ENCODE measurements at places on chromosomes 1 and 21.

DNA sequence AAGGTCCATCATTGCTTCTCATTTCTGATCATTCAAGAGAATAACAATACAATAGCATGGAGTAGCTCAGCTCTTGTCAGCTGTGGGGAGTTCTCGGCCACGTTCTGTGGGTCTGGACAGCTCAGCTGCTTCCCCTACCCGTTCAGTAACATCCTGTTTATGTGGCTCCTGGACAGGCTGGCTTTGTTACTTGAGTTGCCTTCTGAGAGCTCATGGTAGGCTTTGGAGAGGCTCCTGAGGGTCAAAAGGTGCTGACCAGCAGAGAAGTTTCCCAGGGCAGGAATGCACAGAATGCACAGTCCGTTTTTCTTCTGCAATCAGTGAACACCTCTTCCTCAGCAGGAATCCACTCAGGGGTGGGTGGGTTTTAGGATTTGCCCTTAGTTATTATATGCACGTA lies 36.0 kb downstream of the KAZN start:
- no peak for DNase-seq

DNA sequence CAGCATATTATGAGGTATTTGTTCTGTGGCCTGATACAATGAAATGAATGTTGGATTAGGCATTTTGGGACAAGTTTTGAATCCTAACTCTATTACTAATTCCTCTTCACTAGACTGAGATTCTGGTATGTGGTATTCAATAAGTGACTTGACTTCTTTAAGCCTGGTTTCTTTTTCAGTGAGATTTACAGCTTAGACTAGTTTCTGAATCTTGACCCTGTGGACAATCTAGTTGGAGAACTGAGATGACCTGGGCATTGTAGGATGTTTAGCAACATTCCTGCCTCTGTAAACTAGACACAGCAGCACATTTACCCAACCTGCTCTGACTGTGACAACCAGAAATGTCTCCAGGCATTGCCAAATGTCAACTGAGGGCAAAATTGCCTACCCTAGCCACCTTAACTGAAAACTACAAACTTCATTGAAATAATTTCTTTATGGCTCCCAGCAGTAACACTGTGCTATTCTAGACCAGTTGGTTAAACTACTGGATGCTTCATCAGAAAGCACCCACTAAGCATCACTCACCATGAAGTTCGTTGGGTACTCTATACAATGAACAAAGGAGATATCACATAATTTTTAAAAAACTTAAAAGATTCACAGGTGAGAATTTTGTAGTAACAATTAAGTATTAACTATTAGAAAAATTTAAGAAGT lies 16.8 kb downstream of the PTPRC start:
- DNase-seq: no peak

- no peak for DNase-seq
Observed at GRCh38 chr21:14569868-14570267, 23.8 kb upstream of the SAMSN1 start.

DNA sequence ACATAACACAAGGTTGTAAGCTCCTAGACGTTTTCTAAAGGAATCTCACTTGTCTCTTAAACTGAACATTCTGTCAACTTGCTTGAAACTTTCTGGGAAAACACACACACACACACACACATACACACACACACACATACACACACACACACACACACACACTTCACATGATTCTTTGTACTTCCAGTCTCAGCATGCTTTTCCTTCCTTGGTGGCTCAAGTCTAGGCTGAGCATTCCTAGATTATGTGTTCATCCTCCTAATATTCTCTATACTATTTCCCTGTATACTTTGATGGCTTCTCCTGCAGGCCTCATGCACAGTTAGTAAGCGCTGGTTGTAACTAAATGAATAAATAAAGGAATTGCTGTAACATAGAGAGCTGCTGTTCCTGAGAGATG lies 372.1 kb downstream of the PTPRC start:
- no peak for DNase-seq

DNA sequence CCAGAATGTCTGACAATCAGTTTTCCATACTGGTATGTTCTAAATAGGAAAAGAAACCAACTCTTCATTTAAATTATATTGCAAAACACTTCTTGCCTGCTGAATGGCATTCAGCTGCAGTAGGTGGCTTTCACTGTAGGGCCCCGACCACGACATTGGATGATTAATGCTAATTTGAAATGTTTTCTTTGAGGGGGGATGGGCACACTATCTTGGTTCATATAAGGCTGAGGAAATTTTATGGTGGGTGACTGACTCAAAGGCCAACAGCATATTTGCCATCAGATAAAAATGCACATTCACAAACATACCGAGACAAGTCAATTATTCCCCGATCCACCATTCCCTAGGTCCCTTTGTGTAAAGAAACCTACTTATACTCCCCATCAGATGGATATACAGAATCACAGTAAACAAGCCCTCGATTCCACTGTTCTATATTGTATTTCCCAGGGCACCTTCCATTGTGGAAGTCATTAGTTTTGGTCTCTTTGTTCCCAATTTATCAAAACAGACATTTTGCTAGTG lies 464.2 kb upstream of the DAB1 start:
- no peak for DNase-seq

DNA sequence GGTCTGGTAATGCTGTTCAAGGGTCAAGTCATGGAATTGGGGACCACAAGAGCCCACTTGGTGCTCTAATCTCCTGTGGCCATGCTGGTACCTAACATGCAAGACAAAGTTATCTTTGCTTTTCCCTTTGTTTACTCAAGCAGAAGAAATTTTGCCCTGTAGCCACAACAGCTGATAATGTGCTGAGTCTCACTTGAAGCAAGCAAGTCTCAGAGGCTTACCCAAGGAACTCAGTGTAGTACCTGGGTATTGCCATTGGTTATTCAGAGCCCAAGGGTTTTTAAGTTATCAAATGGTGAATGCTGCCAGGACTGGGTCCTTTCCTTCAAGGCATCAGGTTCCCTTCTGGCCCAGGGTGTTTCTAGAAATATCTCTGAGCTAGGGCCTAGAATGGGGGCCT lies 198.9 kb upstream of the RNPC3 start:
- DNase-seq: no peak

DNA sequence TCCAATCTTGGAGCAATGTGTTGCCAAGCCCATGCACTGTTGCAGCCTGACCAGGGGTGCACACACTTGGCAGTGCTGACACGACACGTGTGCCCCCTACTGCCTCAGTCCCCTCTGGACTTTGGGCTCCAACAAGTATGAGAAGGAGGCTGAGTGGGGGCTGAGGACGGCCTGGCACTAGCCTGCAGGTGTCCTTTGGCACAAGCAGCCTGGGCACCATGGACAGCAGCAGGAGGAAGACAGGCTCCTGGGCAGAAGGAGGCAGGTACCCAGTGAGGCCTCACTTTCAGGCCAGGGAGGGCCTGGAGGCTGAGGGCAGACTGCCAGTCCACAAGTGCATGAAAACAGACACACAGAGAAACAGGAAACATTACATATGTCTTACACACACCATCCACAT lies 1702.9 kb upstream of the B3GALT2 start:
- DNase-seq: no peak

DNA sequence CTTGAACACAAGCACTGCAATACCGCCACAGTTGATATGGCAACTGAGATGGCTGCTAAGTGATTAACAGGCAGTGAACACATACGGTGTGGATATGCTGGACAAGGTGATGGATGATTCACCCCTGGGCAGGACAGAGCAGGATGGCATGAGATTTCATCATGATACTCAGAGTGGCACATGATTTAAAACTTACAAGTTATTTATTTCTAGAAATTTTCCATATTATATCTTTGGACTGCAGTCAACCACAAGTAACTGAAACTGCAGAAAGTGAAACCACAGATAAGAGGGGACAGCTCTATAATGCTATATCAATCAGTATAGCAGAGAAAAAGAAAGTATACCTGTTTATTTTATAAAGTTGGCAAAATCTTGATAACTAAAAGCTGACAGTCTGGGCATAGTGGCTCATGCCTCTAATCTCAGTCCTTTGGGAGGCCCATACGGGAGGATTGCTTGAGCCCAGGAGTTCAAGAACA lies 47.9 kb downstream of the PHACTR4 start:
- DNase-seq: no peak
